ENCODE measurements at places on chromosomes 2 and 18. TPM values are rescaled to one million over a fixed set of nuclear protein-coding genes. Genes with fewer than 3 reads are reported as not detected.

GRCh38 chr2:154978244-154978643 lies 279.7 kb downstream of the KCNJ3 start:
- no peaks in the 10 kb centered on the region for H3K4me1 ChIP-seq
- H3K4me3 ChIP-seq, result no peak overlapping the region
- no peaks in the 10 kb centered on the region for H3K36me3 ChIP-seq
- H3K27ac ChIP-seq, result no peak overlapping the region

- H3K4me3 ChIP-seq, result no peak overlapping the region
- no peaks in the 10 kb centered on the region for H3K36me3 ChIP-seq
- no peak overlapping the region for H3K27ac ChIP-seq
- no peaks in the 10 kb centered on the region for H3K27me3 ChIP-seq
- H3K4me1 ChIP-seq, result no peaks in the 10 kb centered on the region
- no peak for DNase-seq
These were observed 174.0 kb upstream of the PIEZO2 start for GRCh38 chr18:11323359-11323819.

GRCh38 chr18:22455425-22456115 lies 37.9 kb upstream of the CTAGE1 start:
- H3K27me3 ChIP-seq, result no peaks in the 10 kb centered on the region
- H3K4me3 ChIP-seq, result no peak overlapping the region
- H3K4me1 ChIP-seq, result no peaks in the 10 kb centered on the region

GRCh38 chr2:60353863-60354262 lies 199.6 kb downstream of the BCL11A start:
- H3K36me3 ChIP-seq, result no peaks in the 10 kb centered on the region
- no peak overlapping the region for H3K27ac ChIP-seq
- no peaks in the 10 kb centered on the region for H3K27me3 ChIP-seq
- no peaks in the 10 kb centered on the region for H3K4me1 ChIP-seq
- DNase-seq, result no peak

DNA sequence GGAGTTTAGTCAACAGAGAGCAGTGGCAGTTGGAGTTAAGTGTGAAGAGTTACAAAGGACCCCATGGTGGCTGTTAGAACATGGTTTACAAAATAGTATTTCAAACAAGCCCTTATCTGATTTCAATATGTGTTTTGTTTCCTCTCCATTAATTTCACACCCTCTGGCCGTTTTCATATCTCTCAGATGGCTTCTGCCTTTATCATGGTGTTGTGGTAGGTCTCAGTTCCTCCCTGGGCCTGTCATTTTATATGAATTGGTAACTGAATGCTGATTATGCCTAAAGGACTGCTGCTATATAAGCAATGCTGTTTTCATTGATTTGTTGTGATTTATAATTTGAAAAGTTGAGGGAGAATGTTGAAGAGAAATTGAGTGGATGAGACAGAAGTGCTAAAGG lies 686.7 kb downstream of the NYAP2 start:
- no peak overlapping the region for H3K27ac ChIP-seq
- H3K4me3 ChIP-seq, result no peak overlapping the region
- H3K27me3 ChIP-seq, result no peaks in the 10 kb centered on the region
- no peaks in the 10 kb centered on the region for H3K4me1 ChIP-seq
- no peak for DNase-seq

- H3K27ac ChIP-seq, result no peak overlapping the region
- peak overlapping the region; percentile 6 for H3K4me3 ChIP-seq
- DNase-seq, result peak; percentile 60
- peaks cover 5% of the 10 kb centered on the region for H3K4me1 ChIP-seq
These were observed 38.6 kb upstream of the POLE4 start for GRCh38 chr2:74919827-74920226.

DNA sequence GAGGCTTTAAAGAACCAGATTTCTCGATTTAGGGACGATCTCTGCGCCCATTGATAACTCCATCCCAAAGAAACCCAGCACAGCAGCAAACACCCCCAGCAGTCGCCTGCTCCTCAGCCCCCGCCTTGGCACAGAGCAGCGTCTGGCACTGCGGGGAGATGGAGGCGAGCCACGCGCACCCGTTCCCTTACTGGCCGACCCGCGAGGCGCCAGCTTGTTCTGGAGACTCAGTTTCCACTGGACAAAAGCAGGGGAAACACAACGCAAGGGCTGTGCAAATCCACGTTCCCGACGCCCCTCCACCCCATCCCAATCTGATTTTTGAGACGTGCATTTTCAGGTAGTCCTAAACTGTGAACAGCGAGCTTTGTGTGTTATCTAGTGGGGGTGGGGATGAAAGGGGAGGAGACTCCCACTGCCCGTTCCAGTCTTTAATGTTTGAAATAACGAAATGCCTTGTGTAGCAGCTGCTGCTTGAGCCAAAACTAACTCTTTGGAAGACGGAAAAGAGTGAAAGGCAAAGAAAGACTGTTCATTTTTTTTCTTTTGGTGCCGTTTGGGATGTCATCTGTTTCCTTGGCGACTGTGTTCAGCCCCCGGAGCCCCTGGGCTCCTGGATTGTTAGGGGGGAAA lies 143.2 kb downstream of the MEIS1 start:
- DNase-seq, result peak; percentile 78
- H3K4me1 ChIP-seq, result peaks cover 8% of the 10 kb centered on the region
- no peak overlapping the region for H3K4me3 ChIP-seq
- peaks cover 3% of the 10 kb centered on the region for H3K27me3 ChIP-seq
- H3K27ac ChIP-seq, result no peak overlapping the region

GRCh38 chr18:61662726-61663125 lies 230.1 kb downstream of the RNF152 start:
- no peaks in the 10 kb centered on the region for H3K36me3 ChIP-seq
- peaks cover 2% of the 10 kb centered on the region for H3K4me1 ChIP-seq
- no peak for DNase-seq

DNA sequence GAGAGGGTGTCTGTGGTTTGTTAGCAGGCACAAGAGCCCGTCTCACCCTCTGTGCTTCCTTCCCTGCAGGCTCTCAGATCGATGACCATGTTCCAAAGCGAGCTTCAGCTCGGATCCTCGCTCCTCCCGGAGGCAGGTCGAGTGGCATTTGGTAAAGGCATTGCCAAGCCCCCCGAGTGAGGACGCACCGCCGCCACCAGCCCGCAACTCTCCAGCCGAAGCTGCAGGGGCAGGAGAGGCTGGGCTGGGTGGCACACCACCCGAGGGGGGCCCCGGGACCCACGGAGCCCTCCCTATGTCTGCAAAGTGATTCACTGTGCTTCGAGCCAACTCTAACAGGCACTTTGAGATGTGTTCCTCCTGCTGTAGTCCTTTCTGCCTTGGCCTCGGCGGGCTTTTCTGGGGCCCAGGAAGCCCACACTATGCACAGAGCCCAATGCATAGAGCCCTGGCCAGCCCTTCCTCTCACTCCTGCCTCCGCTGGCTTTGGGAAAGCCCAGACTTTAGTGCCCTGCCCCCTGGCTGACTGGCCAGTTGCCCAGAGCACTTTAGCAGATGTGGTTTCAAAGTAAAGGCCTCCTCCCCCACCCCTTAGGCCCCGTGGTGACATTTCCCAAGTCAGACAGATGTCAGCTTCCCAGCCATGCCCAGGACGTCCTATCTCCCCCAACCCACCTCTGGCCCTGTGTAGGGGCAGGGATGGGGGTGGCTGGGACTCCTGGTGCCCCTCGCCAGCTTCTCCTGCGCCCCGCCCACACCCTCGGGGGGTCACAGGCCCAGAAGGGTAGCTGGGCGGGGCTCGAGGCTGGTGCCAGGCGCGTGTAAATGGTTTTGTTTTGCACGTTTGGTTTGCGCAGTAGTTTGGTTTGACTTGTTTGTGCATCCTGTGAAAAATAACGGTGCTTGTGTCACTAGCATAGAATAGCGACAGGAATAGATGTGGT lies 23.3 kb upstream of the MAPRE3 start:
- peak; percentile 86 for DNase-seq
- H3K27me3 ChIP-seq, result peaks cover 3% of the 10 kb centered on the region
- H3K4me1 ChIP-seq, result no peaks in the 10 kb centered on the region
- H3K27ac ChIP-seq, result no peak overlapping the region
- H3K36me3 ChIP-seq, result no peaks in the 10 kb centered on the region

DNA sequence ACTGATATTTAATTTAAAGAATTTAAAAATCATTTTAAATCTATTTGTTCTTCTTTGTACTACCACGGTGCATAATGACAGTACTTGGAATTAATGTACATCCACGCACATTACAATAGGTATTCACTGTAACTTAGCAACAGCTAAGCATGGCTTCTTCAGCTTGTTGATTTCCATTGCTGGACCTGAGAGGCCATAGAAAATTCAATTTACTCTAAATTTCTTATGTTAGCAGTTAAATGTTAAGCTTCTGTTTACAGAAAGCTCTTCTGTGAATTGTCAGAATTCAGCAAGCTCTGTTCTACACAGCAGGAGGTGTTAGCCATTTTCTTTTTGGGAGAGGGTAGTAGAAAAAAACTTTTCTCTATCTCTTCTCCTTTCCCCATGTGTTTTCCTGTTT lies 1149.3 kb upstream of the CDH2 start:
- no peak overlapping the region for H3K27ac ChIP-seq
- no peaks in the 10 kb centered on the region for H3K27me3 ChIP-seq
- no peaks in the 10 kb centered on the region for H3K36me3 ChIP-seq
- DNase-seq, result no peak

- no peak overlapping the region for H3K4me3 ChIP-seq
- peaks cover 4% of the 10 kb centered on the region for H3K4me1 ChIP-seq
- H3K27me3 ChIP-seq, result no peaks in the 10 kb centered on the region
- no peaks in the 10 kb centered on the region for H3K36me3 ChIP-seq
- no peak overlapping the region for H3K27ac ChIP-seq
These were observed 5.4 kb upstream of the STAT1 start for GRCh38 chr2:191019376-191019775.

DNA sequence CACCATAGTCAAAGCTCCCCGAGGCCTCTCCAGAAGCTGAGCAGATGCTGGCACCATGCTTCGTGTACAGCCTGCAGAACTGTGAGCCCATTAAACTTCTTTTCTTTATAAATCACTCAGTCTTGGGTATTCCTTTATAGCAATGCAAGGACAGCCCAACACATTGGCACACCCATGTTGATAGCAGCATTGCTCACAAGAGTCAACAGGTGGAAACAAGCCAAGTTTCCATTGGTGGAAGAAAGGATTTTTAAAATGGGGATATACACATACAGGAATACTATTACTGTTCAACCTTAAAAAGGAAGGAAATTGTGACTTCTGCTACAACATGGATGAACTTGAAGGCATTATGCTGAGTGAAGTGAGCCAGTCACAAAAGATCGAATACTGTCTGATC lies 186.8 kb upstream of the RAB12 start:
- no peak overlapping the region for H3K4me3 ChIP-seq
- H3K36me3 ChIP-seq, result no peaks in the 10 kb centered on the region
- H3K27ac ChIP-seq, result no peak overlapping the region
- no peak for DNase-seq
- H3K4me1 ChIP-seq, result no peaks in the 10 kb centered on the region

DNA sequence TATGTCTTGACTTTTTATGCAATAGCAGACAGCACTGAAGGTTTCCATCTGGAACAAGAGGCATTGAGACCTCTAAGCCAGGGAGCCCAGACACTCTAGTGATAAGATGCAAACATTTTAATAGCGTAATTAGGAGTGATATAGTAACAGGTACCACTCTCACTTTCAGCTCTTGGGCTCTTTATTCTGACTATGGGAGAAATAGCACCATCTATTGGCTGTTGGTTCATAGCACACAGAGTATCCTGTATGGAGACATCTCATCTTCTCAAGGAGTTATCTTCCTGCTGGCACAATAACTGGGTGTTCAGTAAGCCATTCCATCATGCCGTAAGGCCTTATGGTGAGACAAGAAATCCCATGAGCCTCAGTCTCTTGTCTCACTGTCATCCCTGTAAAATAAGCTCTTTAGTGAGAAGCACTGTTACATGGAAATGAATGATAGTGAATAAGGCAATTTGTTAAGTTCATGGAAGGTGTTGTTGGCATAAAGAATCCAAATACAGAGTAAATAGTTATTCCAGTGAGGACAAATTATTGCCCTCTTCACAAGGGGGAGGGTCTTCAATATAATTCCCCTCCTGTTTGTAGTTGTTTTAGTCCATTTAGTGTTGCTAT lies 48.3 kb downstream of the THUMPD2 start:
- no peak overlapping the region for H3K27ac ChIP-seq
- H3K27me3 ChIP-seq, result no peaks in the 10 kb centered on the region
- H3K4me3 ChIP-seq, result no peak overlapping the region
- DNase-seq, result no peak
- no peaks in the 10 kb centered on the region for H3K4me1 ChIP-seq

- no peaks in the 10 kb centered on the region for H3K27me3 ChIP-seq
- no peaks in the 10 kb centered on the region for H3K4me1 ChIP-seq
- H3K27ac ChIP-seq, result no peak overlapping the region
- no peaks in the 10 kb centered on the region for H3K36me3 ChIP-seq
- no peak for DNase-seq
These were observed 98.1 kb upstream of the BCL2L11 start for GRCh38 chr2:111022633-111023032.

GRCh38 chr2:8581601-8582041 lies 100.2 kb upstream of the ID2 start:
- H3K4me3 ChIP-seq, result no peak overlapping the region
- H3K36me3 ChIP-seq, result no peaks in the 10 kb centered on the region
- H3K27ac ChIP-seq, result no peak overlapping the region
- DNase-seq, result no peak
- H3K4me1 ChIP-seq, result peaks cover 5% of the 10 kb centered on the region
- no peaks in the 10 kb centered on the region for H3K27me3 ChIP-seq

DNA sequence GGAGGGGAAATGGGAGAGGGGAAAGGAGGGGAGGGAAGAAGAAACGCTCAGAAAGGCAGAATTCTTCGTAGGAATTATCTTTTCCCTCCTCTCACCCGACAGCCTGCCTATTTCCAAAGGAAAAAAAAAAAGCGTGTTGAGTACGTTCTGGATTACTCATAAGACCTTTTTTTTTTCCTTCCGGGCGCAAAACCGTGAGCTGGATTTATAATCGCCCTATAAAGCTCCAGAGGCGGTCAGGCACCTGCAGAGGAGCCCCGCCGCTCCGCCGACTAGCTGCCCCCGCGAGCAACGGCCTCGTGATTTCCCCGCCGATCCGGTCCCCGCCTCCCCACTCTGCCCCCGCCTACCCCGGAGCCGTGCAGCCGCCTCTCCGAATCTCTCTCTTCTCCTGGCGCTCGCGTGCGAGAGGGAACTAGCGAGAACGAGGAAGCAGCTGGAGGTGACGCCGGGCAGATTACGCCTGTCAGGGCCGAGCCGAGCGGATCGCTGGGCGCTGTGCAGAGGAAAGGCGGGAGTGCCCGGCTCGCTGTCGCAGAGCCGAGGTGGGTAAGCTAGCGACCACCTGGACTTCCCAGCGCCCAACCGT lies at the start of gene GAD1:
Gene GAD1 (plus strand): TSS at position 384 of the 589 bp plus-strand sequence. CDS start 1,705 bp downstream, outside the sequence.
- no peaks in the 10 kb centered on the region for H3K36me3 ChIP-seq
- peak; percentile 69 for DNase-seq
- H3K27me3 ChIP-seq, result peaks cover 78% of the 10 kb centered on the region
- H3K27ac ChIP-seq, result no peak within 1 kb of the TSS
- H3K4me3 ChIP-seq, result peak within 1 kb of the TSS; percentile 29

Gene LCT
- 0.06 TPM for total RNA-seq

Gene TBC1D8
- total RNA-seq, result 40.7 TPM

Gene CXXC1
- total RNA-seq, result 77.5 TPM

Gene MLPH
- total RNA-seq, result 295 TPM

Gene FOXI3
- 0.17 TPM for total RNA-seq

Gene HOXD12
- not detected for total RNA-seq

Gene C2orf15
- 4.8 TPM for total RNA-seq

Gene FBXO48
- total RNA-seq, result 1.3 TPM

Gene ESPNL
- total RNA-seq, result 3.0 TPM

Data from lung (tissue), 17 donors.